GM12891 (cell line): ENCODE measurements at places on chromosomes 5 and 9.

- no peak for DNase-seq
Observed at GRCh38 chr5:109049565-109049964, 301.9 kb downstream of the FER start.

GRCh38 chr9:128360826-128361225 is 10.3 kb upstream of the URM1 start:
- no peak for DNase-seq

DNA sequence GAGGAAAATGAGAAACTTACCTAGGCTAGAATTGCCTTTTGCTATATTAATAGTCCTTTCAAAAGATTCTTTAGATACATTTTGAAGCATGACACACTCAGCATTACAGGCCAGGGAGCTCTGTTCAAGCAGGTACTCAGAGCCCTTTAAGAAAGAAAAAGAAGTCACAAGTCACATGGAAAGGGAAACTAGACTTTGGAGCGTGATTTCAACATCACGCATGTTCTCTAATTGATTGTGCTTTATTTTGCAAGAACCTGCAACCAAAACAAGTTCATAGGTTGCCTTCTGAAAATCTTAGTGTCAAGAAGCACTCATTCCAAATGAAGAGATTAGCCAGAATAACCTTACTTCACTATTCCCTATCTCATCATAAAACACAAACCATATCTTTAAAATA is 103.8 kb downstream of the MPDZ start:
- no peak for DNase-seq

- no peak for DNase-seq
Observed at GRCh38 chr5:81408496-81408895, 14.6 kb upstream of the ACOT12 start.

DNA sequence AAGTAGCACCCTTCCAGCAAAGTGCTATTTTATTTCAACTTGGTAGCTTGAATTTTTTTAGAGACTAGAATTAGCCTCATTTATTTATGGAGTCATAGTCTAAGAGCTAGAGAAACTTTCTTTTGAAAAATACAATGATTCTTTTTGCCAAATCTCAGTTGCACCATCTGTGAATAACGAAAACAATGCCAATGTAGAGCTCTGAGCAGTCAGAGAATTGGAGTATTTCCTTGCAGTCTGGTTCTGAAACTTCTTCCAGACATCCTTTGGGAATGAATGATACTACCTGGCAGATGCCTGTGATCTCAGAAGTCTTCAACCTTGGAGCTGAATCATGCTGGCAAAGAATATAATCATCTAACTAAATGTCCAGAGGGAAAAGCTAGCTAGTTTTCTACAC is 511.5 kb upstream of the CYLC2 start:
- no peak for DNase-seq

DNA sequence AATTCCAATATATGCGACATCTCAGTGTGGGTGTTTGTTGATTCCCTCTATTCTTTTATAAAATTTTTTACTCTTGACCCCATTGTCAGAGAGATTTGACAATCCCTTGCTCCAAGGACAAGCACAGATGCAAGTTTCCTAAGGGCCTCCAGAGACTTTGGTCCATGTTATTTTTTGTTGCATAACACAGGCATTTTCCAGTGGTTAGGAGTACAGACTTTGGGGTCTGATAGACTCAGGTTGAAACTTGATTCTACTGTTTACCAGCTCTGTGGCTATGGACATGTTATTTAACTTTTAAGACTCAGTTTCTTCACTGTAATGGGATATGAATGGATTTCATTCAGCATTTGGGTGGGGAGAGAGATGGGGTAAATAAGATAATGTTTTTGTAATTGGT is 361.3 kb downstream of the ENC1 start:
- DNase-seq: no peak

- no peak for DNase-seq
Observed at GRCh38 chr5:142844866-142845265, 74.7 kb downstream of the ARHGAP26 start.

GRCh38 chr5:149585910-149586309 is 4.6 kb downstream of the ARHGEF37 start:
- DNase-seq: no peak

DNA sequence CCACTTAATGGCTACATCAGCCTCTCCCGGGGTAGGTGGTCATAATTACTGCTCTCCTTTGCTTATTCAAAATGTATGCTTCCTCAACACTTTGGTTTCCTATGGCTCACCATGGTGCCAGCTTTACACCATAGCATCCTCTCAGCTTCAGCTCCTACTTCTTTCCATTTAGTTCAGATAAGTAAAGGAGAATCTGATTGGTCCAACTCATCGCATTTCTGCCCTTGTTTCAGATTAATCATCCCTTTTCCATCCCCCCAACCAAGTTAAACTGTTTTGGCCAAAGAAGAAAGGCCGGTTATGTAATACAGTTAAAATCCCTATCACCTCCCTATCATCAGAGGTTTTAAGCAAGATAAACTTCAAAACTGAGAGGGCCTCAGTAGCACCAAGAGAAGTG is 130.5 kb downstream of the CETN3 start:
- no peak for DNase-seq

DNA sequence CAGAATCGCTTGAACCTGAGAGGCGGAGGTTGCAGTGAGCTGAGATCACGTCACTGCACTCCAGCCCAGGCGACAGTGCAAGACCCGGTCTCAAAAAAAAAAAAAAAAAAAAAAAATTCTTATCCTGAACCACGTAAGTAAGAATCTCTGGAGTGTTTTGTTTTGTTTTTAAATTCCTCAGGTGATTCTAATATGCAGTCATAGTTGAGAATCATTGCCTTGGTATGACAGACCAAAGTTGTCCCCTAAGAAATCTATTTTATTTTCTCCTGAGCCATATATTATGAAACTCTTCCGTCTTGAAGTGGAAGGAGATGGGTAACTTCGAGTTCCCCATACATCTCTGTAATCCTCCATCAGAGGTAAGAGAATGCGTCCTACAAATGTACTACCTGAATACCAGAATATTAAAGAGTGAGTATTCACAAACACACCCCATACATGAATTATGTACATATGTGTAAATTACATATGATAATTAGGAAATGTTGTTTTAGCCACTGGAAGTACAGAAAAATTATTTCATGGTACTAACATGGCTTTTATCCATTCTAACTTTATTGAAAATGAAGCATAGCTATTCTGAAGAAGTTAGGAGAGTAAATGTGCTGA is 26.7 kb upstream of the SVEP1 start:
- DNase-seq: no peak

- DNase-seq: no peak
Observed at GRCh38 chr9:116334546-116335150, 181.1 kb downstream of the PAPPA start.

- no peak for DNase-seq
Observed at GRCh38 chr5:150227606-150228273, 37.9 kb downstream of the SLC6A7 start.

DNA sequence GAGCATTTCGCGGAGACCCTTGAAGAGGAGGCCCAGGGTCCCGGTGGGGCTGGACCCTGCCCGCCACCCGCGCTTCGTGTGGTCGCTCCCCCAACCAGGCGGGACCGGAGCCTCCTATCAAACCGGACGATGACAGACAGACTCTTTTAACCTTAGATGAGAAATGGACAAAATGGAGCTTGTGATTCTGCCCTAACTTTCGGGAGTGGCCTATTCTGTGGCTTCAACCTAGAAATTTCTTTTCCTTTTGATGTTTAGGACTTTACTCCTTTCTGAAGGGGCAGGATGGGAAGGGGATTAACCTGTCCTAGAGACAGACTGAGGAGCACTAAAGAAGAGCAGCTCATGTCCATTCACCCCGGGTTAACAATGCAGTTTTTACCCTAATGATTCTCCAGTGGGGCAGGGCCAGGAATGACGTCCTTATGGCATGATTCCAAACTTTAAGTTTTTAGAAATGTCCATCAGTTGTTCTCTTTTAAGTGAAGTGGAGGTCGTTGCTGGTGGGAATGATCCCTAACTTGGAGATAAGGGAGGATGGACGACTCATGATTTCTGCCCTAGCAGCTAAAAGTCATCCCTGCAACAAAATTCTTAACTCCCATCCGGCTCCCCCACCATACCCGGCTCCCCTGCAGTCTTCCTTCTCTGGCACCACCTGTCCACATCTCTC is 1.0 kb downstream of the NIPSNAP3A start:
- DNase-seq: no peak

DNA sequence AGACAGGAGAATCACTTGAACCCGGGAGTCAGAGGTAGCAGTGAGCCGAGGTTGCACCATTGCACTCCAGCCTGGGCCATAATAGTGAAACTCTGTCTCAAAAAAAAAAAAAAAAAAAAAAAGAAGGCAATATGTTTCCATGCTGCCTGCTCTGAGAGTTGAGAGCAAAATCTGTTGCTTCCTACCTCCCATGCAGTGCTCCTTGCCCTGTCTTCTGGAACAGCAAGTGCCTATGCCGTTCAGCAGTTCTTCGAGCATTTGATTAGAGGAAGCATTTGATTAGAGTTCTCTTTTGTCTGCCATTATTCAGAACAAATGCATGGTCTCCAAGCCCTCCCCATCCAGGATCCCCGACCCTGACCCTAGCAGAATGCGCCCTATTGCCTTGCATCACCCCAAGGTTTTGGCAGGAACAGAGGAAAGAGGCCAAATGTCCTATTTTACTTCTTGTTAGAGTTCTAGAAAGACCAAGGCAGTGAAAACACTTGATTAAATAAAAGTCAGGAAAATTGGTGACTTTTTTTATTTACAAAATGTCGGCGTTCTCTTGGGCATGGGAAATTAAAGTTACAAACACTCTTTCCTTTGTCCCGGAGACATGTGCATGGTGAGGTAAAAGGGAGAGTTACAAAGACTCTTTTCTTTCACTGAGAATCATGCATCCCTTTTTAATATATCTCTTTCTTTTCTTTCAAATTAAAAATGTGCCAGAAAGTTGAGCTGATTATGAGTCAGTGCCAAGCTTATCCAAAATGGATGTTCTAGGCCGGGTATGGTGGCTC is 27.8 kb upstream of the FSD1L start:
- no peak for DNase-seq

DNA sequence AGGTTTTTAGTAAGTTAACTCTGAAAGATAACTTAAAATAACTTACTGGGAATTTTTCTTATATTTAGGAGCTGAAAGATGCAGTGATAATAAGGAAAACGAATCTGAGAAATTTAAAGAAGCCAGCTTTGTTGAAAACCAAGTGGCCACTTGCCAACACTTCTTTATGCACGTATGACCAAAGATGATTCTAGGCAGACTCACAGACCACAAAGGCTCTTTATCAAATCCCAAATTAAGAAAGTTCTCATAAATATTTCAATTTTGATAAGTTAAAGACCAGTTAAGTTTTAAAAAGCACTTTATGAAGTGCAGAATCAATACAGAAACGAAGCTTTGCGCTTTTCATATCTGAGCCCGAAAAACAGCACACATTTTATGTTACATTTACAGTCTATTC is 1.5 kb downstream of the AFF4 start:
- no peak for DNase-seq

GRCh38 chr9:133880851-133881661 is 111.1 kb downstream of the VAV2 start:
- DNase-seq: no peak

GRCh38 chr5:143434261-143435209 is 31.0 kb upstream of the NR3C1 start:
- no peak for DNase-seq

DNA sequence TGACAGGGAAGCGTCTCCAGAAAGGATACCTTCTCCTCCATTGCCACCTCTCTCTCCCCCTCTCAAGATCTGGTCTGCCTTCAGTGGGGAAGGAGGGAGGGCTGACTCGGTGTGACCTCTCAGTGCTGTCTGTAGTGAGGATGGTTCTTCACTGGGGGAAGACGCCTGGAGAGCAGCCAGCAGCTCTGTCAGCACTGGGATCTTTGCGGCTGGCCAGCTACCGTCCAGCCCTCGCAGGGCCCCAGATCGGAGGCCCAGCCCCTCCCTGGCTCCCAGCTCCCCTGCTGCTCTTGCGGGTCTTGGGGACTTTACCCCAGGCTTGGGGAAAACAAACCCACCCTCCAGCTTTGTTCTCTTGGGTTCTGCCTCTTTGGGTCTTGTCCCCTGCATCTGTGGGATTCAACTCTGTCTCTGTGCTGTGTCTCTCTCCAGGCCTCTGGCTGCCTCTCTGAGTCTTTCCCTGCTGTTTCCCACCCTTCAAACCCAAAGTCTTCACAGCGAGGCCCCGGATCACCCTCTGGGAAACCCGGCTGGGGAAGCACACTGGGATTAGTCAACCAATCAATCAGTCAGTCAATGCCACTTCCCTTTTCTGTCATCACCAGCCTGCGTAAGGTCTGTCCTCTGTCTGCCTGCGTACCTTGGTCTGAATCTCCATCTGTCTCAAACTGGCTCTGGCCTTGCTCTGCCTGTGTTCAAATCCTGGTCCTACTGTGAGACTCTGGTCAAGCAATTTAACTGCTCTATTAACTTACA is 23.0 kb downstream of the FGF18 start:
- DNase-seq: no peak

- DNase-seq: no peak
Observed at GRCh38 chr5:864492-865167, 13.8 kb upstream of the ZDHHC11 start.

GRCh38 chr9:129932303-129933151 is 97.3 kb downstream of the USP20 start:
- DNase-seq: no peak

- no peak for DNase-seq
Observed at GRCh38 chr5:83564069-83564749, 92.7 kb downstream of the VCAN start.

- DNase-seq: no peak
Observed at GRCh38 chr9:35793461-35793860, 2.1 kb downstream of the NPR2 start.

GRCh38 chr9:134624137-134624591 is 17.4 kb upstream of the COL5A1 start:
- no peak for DNase-seq

- no peak for DNase-seq
Observed at GRCh38 chr5:172156541-172156994, 31.5 kb downstream of the STK10 start.

GRCh38 chr5:106292654-106293053 is 1378.1 kb downstream of the EFNA5 start:
- no peak for DNase-seq

DNA sequence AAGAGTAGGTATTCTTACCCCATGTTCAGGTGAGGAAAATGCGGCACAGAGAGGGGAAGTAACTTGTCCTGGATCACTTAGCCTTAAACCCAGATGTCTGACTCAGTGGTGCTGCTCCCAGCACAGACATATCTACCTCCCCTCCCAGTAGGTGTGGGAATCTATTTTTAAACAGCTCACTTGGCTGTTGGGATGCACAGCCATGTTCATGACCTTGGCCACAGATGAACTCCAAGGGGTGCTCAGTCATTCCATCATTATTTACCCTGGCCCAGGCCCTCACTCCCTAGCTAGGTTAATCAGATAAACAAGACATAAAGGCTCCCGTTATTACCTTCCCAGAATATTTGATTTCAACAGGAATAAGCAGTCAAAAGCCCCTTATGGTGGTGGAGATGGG is 88.4 kb upstream of the IQGAP2 start:
- no peak for DNase-seq

GRCh38 chr5:179191506-179192184 is 131.5 kb downstream of the ZNF354C start:
- DNase-seq: no peak

DNA sequence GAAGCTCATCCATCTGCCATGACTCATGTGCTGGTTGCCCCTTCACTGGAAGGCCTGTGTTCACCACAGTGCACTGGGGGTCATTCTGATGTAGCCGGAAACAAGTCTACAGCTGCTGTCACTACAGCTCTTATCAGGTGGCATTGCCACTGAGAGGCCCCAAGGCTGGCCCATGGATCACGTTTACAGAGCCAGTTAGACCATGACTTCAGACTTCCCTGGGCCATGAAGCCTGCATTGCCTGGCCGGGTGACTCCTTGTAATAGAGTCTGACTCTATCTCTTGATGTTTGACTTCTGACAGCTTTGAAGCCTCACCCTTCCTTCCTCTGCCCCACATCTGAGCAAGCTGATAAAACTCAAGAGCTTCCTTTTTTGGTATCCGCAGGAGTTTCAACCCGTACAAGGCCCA is 473.5 kb upstream of the DAP start:
- DNase-seq: no peak
